NCI-H1417 treated with DMSO at 0.1 percent for 48 hours (cell line): ENCODE measurements at places on chromosomes 1 and 21.

GRCh38 chr1:17110555-17110926 lies 8.7 kb downstream of the PADI2 start:
- no peak for DNase-seq

DNA sequence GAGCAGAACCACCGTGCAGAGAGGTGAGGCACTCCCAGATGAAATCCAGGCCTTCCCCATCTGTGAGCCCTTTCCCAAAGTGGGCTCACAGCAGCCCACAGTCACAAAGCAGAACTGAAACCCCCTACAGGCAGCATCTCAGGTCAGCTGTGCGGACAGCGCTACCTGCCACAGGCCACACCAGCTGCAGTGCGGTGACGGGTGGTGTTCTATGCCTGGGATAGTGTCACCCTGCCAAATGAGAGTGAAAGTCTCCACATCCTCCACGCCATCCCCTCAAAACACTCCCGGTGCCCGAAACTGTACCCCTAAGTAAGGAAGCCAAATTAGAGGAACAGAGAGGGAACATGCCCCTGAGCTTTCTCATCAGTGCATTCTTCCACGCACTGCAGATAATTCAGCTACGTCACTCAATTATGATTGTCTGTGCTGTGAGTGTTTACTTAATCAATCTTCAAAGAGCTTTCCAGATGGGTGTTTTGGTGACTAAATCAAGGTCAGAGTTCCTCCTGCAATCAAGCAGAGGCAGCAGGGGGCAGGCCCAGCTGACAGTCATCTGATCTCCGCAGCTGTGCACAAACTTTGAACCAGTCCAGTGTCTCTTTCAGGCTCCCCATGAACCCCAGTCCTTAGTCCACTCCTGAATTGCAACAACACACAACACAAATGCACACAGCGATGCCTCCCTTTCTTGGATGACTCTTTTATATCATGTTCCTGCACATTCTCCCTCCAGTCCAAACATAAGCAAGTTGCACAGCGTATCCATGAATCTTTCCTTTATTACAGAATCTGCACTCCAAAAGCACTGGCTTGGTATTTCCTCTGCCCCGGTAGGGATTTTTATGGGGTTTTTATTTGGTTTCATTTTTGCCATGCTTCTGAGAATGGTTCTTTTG lies 150.0 kb downstream of the TOMM20 start:
- DNase-seq = no peak

- DNase-seq = no peak
Measured at GRCh38 chr1:7554385-7555235, 216.5 kb upstream of the VAMP3 start.

- DNase-seq = no peak
Measured at GRCh38 chr21:45827302-45827692, 154.3 kb upstream of the COL6A1 start.

GRCh38 chr1:235925016-235925415 lies 58.3 kb upstream of the LYST start:
- no peak for DNase-seq

- no peak for DNase-seq
Measured at GRCh38 chr1:41957568-41957967, 38.8 kb upstream of the HIVEP3 start.

DNA sequence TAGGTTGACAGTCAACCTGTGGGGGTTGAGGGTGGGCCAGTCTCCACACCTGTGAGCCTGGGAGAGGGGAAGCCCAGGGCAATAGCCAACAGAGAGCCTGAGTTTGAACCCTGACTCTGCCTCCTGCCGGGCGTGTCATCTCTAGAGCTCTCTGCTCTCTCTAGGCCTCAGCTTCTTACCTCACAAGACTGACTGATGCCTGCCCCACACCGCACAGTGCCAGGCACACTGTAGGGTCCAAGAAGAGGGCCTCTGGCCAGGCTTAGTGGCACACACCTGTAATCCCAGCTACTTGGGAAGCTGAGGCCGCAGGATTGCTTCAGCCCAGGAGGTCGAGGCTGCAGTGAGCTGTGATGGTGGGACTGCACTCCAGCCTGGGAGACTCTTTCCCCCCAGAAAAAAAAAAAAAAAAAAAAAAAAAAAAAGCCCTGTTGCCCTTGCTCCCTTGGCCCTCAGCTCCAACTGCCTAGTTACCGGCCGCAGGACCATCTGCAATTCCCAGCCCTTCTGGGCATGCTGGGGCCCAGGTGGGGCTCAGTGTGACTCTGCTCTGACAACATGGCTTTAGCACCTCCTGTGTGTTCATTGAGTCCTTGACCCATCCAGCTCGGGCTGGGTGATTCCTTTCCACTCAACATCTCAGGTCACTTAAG lies 25.1 kb downstream of the GRHL3 start:
- DNase-seq = no peak
